HS-5 (cell line): ENCODE measurements at places on chromosomes 7 and 10.

GRCh38 chr10:132838346-132838970 lies 52.5 kb upstream of the NKX6-2 start:
- DNase-seq, result no peak

GRCh38 chr7:80210400-80210799 lies 75.8 kb downstream of the GNAI1 start:
- DNase-seq, result no peak

GRCh38 chr7:130927062-130927461 lies 193.1 kb upstream of the KLF14 start:
- no peak for DNase-seq

DNA sequence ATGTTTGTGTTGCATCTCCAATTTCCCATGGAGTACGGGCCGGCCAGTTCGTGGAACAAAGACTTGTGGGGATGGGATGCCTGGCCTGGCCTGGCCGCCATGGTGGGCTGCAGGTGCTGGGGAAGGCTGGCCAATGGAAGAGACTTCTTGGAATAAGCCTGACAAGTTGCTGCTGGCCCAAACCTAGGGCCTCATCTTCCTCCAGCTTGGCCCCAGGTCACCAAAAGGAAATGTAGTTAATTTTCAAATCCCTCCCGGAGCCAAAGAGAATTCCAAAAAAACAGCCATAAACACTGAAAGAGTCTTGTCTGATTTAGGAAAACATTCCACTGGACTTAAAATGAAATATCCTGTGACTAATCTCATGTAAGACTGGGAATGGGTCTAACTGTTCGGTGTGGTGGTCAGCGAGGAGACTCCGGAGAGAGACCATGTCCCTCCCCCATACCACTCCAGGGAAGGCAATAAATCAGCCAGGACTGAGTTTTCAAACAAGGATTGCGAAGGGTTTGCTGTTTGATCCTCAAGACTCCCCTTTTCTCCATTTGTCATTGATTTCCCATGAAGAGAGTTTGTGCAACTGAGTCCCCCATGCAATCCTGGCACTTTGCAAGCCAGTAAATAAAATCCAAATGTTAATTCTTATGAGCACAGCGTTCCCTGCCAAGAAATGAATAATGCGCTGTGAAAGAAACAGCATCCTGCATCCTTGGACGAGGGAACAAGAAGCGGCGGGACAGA lies 128.7 kb upstream of the HABP2 start:
- no peak for DNase-seq

- DNase-seq, result no peak
Observed at GRCh38 chr7:44961844-44962482, 16.9 kb downstream of the MYO1G start.

- DNase-seq, result no peak
Observed at GRCh38 chr10:70163448-70163847, 6.9 kb downstream of the SAR1A start.

DNA sequence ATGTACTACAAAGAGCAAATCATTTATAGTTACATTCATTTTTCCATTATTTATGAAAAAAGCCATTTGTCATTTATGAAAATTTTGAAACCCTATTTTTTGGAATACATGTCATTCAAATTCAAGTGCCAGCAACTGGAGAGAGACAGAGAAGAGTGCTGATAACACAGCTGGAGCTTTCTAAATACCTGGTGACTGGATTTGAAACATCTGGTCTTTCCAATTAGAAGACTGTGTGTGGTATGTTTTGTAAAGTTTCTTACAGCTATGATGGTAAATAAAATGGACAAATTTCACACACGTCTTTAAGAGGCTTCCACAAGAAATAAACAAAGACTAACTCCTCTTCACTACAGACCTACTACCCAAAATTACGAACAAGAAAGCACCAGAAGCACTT lies 56.8 kb downstream of the CHCHD3 start:
- no peak for DNase-seq

- DNase-seq, result no peak
Observed at GRCh38 chr7:66877577-66878300, 43.3 kb upstream of the TMEM248 start.

GRCh38 chr10:116521424-116522290 lies 24.1 kb upstream of the PNLIP start:
- peak; percentile 13 for DNase-seq
